Activated CD8-positive, alpha-beta T cell treated with anti-CD3 and anti-CD28 coated beads, Interleukin-2, amount 10 ng/mL, durations not matched to agents 7 days and 5 days (primary cell): ENCODE measurements at places on chromosomes 2 and 18.

- no peak for DNase-seq
These were observed 4.6 kb upstream of the DSG4 start for GRCh38 chr18:31371989-31372388.

DNA sequence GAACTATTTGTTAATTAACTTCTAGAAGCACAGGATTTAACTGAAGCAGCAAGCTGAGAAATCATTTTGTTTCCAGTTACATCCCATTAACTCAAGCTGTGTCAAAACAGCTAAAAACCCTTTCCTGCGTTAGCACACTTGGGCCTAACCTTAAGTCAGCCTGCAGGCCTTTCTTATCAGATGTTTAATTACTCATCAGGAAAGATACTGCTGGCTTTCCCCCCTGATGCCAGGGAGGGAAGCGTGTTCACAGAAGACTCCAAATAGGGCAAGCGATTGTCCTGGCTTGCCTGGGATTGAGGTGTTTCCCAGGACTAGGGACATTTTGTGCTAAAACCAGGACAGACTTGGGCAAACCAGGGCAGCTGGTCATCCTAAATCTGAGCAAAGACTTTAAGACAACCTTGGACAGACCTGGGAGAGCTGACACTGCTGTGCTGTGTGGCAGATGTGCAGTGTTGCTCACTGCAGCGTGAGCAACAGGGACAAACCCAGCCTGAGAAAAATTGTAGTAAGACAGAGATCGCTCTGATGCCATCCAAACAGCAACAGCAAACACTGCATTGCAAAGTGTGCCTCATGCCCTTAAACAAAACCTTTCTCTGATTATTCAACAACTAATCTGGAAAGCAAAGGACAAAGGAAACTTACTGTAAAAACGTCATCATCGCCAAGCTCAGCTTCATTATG, 100.9 kb downstream of the SPRED2 start:
- no peak for DNase-seq

- DNase-seq: no peak
These were observed 16.4 kb upstream of the LPIN2 start for GRCh38 chr18:3029215-3029952.

DNA sequence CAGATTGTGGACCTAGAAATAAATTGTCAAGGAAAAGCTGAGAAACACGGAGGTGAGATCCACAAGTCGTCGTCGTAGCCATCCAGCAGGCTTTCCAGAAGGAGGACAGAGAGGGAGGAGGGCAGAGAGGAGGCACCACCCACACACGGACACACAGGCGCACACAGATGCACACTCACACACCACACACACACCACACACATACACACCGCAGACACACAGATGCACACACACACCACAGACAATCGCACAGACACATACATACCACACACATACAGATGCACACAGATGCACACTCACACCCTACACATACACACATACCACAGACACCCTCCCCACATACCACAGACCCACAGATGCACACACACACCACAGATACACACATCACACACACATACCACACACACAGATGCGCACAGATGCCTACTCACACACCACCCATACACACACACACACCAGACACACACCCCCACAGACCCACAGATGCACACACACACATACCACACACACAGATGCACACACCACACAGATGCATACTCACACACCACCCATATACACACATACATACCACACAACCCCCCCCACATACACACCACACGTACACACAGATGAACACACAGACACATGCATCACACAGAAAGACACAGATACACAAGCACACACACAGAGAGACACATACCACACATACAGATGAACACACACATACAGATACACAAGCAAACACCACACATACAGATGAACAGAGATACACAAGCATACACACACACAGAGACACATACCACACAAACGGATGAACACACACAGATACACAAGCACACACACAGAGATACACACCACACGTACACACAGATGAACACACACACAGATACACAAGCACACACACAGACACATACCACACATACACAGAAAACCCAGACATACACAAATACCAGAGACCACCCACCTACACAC, 12.7 kb upstream of the BOK start:
- DNase-seq: no peak

- DNase-seq: no peak
These were observed 136.3 kb upstream of the SLC39A10 start for GRCh38 chr2:195520671-195521155.

DNA sequence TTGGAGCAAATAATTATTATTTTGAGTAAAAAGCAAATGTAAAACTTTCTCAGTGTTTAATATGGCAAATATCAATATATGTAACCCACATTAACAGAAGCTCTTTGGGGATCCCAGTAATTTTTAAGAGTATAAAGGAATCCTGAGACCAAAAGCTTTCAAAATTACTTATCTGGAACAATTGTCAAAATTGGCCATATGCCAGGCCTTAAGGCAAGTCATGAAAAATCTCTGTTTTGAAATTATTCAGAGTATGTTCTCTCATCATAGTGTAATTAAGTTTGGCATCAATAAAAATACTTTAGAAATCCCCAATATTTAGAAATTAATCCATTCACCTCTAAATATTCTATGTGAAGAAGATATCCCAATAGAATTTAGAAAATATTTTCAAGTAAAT, 225.3 kb upstream of the ARL4C start:
- no peak for DNase-seq

GRCh38 chr2:78984386-78984785, 41.1 kb upstream of the REG3G start:
- no peak for DNase-seq

GRCh38 chr2:125224188-125224587, 1199.1 kb downstream of the CNTNAP5 start:
- DNase-seq: no peak

DNA sequence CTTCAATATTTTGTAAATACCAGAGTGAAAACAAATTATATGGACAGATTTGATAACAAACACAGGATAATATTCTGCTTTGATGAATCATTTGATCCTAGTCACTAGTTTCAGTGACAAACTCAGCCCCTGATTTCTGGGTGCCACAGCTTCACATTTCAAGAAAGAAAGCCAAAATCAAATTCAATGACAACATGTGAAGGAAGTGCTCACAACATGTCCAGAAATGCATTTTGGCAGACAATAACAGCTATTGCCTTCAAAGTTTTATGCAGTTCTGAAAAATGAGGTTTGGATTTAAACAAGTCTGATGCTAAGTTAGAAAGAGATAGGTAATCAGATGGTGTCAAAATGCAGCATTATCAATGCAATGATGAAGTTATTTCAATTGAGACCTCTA, 106.9 kb upstream of the PIEZO2 start:
- DNase-seq: no peak

DNA sequence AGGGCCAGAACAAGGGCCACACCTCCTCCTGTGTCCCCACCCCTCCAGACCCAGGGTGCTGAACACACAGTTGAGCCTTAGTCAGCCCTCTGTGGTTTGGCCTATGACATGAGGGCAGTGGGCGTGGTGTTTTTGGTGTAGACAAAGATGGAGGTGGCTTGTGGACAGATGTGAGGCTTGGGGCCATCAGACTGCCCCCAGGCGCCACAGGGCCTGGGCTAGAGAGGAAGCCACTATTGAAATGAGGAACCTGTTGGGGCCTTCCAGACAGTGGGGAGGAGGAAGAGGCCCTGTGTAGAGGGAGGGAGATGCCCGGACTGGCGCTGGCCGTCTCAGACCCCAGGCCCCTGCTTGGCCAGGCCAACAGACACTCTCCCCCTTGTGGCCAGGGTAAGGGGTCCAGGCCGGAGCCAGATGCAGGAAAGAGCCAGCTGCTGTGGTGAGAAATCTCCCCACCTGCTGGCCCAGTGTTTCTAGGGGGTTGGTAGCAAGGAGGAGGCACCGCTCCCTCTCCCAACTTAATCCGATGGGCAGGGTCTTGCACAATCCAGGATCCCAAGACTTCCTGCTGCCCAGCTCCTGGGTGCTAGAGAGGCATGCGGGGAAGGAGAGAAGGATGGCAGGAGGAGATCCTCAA, 53.8 kb downstream of the SMAD7 start:
- DNase-seq: no peak
